ENCODE measurements at places on chromosomes 2 and 18.

- no peak for DNase-seq
Measured at GRCh38 chr2:64453770-64454385, at the start of gene LGALSL. LGALSL (plus strand) TSS chr2:64454162; CDS start chr2:64454546, 384 bp downstream.

- no peak for DNase-seq
Measured at GRCh38 chr18:364256-364826, 96.5 kb upstream of the THOC1 start.

DNA sequence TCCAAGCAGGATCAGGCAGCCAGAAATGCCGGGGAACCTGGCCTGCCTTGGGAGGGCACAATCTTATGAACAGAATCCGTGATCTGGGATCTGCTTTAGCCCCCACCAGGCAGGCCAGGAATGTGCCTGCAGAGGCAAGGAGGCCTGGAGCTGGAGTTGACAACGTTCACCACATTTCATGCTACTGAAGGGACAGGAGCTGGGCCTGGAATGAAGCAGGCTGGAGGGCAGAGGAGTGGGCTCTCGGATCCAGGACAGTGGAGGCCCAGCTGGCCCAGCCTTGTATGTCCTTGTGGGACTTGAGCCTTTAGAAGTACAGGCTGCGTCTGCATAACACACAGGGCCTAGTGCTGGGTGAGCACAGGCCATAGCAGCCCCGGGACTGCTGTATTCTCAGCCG is 91.8 kb downstream of the KLHL29 start:
- no peak for DNase-seq

- DNase-seq: no peak
Measured at GRCh38 chr2:49000695-49001094, 153.6 kb downstream of the FSHR start.

GRCh38 chr2:237833546-237833945 is 25.9 kb upstream of the RAMP1 start:
- no peak for DNase-seq

- DNase-seq: peak; percentile 37
Measured at GRCh38 chr2:70553584-70554337, at the start of gene TGFA. TGFA (minus strand) TSS chr2:70553826; CDS start chr2:70553767, 59 bp downstream.

GRCh38 chr2:179272406-179273192 is 8.0 kb upstream of the SESTD1 start:
- DNase-seq: no peak

GRCh38 chr18:2049986-2050385 is 521.3 kb downstream of the METTL4 start:
- DNase-seq: no peak

DNA sequence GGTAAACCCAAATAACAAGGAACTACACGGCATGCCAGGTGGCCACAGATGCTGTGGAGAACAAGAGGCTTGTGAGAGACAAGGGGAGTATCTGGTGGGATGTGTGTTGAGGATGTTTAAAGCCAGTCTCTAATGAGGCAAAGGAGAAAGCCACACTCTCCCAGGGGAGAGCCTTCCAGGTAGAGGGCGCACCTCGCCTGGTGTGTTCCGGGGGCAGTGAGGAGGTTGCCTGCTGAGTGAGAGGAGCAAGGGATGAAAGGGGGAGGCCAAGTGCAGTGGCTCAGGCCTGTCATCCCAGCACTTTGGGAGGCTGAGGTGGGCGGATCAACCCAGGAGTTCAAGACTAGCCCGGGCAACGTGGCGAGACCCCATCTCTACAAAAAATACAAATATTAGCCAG is 16.2 kb downstream of the SAG start:
- no peak for DNase-seq

- DNase-seq: no peak
Measured at GRCh38 chr18:21004726-21005125, 106.9 kb downstream of the ROCK1 start.

GRCh38 chr18:57738078-57738477 is 65.0 kb downstream of the ATP8B1 start:
- DNase-seq: no peak

DNA sequence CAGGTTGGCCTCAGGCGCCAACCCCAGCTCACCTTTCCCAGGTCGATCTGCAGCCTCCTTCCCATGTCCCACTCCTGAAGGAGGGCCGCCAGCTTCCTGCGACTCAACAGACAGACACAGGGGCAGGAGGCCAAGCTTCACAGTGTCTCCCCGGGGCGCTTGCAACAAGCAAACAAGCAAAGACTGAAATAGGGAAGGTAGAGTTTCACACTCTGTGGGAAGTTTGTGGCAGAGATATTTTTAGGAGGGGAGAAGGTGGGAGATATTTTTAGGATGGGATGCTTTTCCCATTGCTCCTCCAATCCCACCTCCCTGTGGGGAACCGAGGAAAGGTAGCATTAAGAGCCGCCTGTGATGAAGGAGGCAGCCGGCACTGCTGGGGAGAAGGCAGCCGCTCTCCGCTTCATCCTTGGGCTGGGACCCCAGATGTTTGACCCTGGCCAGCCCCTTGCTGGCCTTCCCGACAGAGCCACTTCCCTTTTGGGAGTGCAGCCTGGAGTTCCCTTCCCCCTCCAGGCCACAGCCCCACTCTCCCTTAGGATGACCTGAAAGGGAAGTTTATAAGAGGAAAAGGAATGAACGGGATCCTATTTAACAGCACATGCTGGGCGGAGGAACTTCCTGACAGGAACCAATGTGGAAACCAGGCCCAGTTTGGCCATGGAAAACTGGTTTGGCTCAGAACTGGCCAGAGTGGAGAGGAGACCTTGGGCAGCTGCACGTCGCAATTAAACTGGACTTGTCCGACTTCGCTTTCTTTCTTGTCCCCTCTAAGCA is 142.2 kb upstream of the SMAD2 start:
- DNase-seq: no peak

DNA sequence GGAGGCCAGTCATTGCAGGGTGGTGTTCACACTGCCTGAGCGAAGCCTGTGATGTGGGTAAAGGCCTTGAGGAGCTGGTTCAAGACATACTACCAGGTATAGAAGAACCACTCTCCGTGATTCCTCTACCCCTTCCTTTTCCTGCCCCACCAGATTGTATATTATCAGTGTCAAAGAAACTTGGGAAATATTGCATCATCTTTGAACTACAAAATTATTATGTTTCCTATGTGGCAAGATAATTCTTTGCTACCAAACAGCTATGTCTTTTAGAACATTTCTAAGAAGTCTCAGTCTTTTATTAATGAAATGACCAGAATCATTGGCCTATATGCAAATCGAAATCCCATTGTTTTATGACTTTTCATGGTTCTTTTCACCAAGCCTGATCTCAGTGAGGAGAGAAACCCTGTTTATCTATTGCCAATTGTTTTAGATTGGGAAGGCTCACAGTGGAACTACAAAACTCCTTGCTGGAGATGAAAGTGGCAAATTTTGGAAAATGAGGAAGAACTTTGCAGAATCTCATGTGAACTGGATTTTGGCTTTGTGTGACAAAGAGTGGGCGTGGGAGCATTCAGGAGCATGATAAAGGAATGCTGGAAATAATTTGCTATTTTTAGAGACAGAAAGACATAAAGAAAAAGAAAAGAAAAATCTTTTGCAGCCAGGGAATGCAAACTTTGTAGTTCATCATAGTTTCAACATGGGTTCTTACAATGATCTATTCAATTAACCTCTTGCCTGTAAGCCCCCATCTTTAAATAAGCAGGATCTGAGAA is 286.9 kb downstream of the INSIG2 start:
- no peak for DNase-seq

- no peak for DNase-seq
Measured at GRCh38 chr2:241351640-241352031, 4.4 kb upstream of the FARP2 start.

DNA sequence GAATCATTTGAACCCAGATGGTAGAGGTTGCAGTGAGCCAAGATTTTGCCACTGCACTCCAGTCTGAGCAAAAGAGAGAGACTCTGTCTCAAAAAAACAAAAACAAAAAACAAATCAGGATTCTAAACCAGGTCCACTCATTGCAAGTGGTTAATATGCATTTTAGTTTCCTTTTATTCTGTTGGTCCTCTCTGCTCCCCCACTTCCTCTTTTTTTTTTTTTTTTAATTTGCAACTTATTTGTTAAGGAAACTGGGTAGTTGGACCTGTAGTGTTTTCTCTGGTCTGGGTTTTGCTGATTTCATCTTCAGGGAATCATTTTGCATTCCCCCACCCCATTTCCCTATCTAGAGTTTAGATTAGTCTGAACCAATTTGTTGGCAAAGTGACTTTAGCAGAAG is 14.0 kb downstream of the FER1L5 start:
- no peak for DNase-seq

GRCh38 chr2:239108459-239108858 is 260.6 kb downstream of the TWIST2 start:
- no peak for DNase-seq

- no peak for DNase-seq
Measured at GRCh38 chr2:127818241-127818640, 7.3 kb upstream of the WDR33 start.
